RPMI7951 (cell line): ENCODE measurements at places on chromosomes 12 and 14. TPM values are rescaled to one million over a fixed set of nuclear protein-coding genes. Genes with fewer than 3 reads are reported as not detected.

ITGB7 gene
- 0.96 and 1.1 TPM in 2 replicates for total RNA-seq

MYF5 gene
- not detected in 2 replicates for total RNA-seq

PPFIBP1 gene
- 52.0 and 58.0 TPM in 2 replicates for total RNA-seq

ASB2 gene
- total RNA-seq, result 0.36 and 0.78 TPM in 2 replicates

EML1 gene
- total RNA-seq, result 3.3 and 8.2 TPM in 2 replicates

MTA1 gene
- 15.3 and 18.4 TPM in 2 replicates for total RNA-seq

CFAP54 gene
- total RNA-seq, result 0.48 and 0.68 TPM in 2 replicates

KIF5A gene
- 0.60 and 1.9 TPM in 2 replicates for total RNA-seq

LRTM2 gene
- not detected in 2 replicates for total RNA-seq

EPYC gene
- not detected in 2 replicates for total RNA-seq

ANO2 gene
- 2.1 and 2.9 TPM in 2 replicates for total RNA-seq

SPATA7 gene
- 5.9 and 10.1 TPM in 2 replicates for total RNA-seq

IL26 gene
- total RNA-seq, result not detected in 2 replicates

DACT1 gene
- total RNA-seq, result 22.2 and 23.1 TPM in 2 replicates

KCNA1 gene
- not detected in 2 replicates for total RNA-seq

TAS2R30 gene
- total RNA-seq, result 0.60 and 0.98 TPM in 2 replicates

PARP11 gene
- 4.8 and 6.1 TPM in 2 replicates for total RNA-seq

TSHR gene
- total RNA-seq, result not detected in 2 replicates

CLEC4D gene
- total RNA-seq, result not detected in 2 replicates

LTBP2 gene
- total RNA-seq, result 22.8 and 26.0 TPM in 2 replicates

PLEK2 gene
- 13.7 and 14.5 TPM in 2 replicates for total RNA-seq
